Muscle of leg (tissue), 16 donors: ENCODE measurements at places on chromosomes 3 and 15.

DNA sequence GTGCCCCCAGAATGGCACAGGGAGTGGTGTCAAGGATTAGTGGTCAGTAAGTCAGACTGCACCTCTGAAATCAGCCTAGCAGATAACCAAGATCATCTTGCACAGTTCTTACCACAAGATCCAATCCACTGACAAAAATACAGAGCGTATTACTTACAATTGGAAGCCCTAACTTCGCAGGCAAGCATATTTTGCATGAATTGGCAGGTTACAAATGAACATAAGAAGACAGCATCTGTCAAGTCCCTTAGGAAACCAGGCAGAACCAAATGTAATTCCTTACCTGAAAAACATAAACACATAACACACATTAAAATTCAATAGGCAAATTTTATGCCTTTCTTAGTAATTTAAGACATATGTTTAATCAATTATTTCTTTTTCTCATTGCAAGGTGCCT, 293.4 kb downstream of the MAGI1 start:
- DNase-seq, result no peak

- DNase-seq, result no peak
Measured at GRCh38 chr3:195823999-195824398, 12.3 kb upstream of the MUC4 start.

GRCh38 chr3:36741285-36741684, 23.1 kb downstream of the DCLK3 start:
- DNase-seq, result no peak

DNA sequence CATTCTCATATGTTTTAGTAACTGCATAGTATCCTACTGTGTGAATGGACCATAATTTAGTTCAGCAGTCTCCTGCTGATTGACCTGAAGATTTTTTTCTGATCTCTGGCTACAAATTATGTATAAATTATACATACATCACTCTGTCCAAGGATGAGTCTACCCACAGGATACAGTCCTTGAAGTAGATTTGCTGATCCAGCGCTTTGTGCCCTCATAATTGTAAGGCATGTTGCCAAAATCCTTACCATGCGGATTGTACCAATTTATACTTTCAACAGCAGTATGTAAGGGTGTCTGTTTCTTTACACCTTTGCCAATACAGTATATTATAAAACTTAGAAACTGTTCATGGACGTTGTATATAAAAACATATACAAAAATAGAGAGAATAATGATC, 46.5 kb downstream of the ACAA1 start:
- DNase-seq, result no peak

DNA sequence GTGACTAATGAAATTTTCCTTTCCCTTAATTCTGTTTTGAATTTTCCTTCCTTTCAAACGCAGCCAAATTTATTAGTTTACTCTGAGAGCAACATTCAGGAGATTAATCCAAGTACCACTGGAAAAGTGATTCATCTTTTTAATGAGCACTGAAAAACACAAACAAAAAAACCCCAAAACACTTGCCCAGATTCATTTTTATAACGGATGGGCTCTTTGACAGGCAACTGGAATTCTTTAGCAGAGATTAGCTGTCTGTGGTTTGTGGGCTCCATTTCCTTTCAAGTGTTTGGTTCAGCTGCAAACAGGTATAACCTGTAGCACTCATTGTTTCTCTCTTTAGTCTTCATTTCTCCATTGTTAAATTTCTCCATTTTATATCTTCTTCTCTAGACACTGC, 3.1 kb upstream of the POLR2M start:
- DNase-seq, result no peak

GRCh38 chr3:67289626-67290025, 291.5 kb downstream of the KBTBD8 start:
- peak; percentile 16 for DNase-seq

- DNase-seq, result peak; percentile 85
Measured at GRCh38 chr15:65072027-65072426, 4.2 kb upstream of the RASL12 start.

DNA sequence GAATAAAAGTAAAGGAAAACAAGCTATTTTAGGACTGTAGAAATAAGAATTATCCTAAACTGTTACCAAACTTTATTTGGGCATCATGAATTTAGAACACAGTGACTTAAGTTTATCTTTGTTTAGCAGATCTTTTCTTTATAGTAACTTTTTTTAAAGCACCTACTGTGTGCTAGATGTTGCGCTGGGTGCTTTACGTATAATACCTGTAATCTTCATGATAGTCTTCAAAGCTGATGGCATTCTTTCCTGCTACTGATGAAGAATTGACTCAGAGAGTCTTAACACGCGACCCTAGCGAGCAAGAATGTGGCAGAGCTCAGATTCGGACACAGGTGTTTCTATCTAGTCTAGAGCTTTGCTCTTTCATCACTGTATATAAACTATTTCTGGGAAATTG, 53.9 kb downstream of the CHD2 start:
- DNase-seq, result no peak

DNA sequence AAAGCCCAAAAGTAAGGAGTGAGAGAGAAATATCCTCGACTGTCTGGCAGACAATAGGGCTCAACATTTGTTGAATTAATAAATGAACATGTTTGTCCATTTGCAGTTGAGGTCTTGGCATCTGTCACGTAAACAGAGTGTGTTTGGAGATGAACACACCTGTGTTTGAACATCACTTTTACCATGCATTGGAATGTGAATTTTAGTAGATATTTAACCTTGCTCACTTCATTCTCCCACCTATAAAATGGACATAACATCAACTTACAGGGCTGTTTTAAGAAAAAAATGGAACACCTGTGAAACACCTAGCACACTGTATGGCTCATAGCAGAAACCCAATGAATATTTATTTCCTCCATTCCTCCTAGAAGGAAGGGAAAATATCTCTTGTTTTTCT, 204.8 kb downstream of the KCNMB2 start:
- no peak for DNase-seq

DNA sequence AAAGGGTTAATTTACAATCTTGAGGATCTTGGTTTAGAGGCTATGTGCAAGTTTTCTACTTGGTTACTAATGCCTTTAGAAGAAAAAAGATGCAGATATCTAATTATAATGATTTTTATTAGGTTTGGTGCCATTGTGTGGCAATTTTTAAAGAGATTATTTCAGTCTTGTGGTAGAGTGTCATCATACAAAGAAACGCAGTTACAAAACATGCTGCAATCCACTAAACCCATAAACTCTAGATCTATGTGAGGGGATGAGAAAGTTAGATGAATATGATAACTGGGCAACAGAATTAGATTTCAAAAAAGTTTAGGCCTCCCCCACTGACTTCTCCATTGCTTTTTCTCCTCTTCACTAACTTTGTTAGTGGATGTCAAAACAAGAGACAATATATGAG, 106.0 kb downstream of the ARPP21 start:
- no peak for DNase-seq

- no peak for DNase-seq
Measured at GRCh38 chr3:4038351-4038750, 239.1 kb downstream of the LRRN1 start.

- no peak for DNase-seq
Measured at GRCh38 chr3:34008191-34008590, 209.8 kb downstream of the PDCD6IP start.

- DNase-seq, result no peak
Measured at GRCh38 chr3:129276385-129276784, 2.3 kb upstream of the HMCES start.

DNA sequence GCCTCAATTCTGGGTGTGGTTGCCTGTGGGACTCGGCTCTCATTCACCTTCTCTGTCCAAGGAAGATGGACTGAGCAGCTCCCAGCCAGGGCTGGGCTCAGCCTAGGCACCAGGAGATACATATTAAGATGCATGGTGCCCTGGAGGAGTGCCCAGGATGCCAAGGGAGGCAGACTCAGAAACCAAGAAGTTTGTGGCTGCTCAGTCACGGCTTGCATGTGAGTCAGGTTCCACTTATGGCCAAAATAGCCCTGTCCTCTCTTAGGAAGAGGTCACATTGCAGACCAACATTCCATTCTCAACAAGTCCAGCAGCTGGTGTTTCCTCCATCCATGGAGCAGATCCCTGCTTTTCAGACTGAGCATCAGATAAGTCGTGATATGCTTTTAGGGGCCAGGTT, 21.8 kb downstream of the CDCP1 start:
- peak; percentile 49 for DNase-seq

DNA sequence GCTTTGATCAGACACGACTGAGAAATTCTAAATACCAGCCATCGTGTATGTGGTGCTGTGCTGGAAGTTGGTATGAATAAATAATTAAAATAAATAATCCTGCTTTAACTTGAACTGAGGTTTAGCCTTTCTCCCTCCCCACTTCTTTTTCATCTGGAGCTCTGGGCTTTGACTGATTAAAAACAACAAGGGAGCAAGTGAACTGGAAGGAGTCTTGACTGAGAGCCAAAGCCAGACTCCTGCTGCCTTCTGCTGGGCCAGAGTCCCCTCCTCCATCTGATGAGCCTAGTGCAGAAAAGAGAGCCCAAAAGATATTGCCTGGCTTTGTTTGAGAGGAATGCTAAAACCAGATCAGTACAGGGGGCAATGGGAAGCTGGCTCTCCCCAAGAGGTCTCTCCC, 96.0 kb downstream of the CCNL1 start:
- no peak for DNase-seq

GRCh38 chr3:21599890-21600289, 151.1 kb downstream of the ZNF385D start:
- no peak for DNase-seq

- no peak for DNase-seq
Measured at GRCh38 chr3:172087602-172088580, 48.5 kb downstream of the FNDC3B start.

- no peak for DNase-seq
Measured at GRCh38 chr3:31086698-31087097, 192.2 kb upstream of the GADL1 start.

DNA sequence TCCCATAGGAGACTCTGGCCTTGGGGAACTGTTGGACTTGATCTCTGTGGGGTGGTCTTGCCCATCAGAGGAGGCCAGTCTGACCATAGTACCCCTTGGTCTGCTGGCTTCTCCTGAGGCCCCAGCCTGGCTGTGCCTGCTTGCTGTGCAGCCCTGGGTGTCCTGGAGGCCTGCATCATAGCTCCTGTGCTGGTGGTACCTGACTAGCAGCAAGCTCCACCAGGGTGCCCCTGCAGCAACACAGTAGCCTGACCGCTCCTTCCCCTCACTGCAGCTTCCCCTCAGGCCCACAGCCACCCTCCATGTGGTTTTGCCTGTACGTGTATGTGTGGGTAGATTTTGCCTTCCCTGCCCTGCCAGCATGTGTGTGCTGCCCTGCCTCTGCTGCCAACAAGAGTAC, 85.6 kb upstream of the TTC14 start:
- no peak for DNase-seq

- DNase-seq, result no peak
Measured at GRCh38 chr3:46221938-46222337, 13.8 kb upstream of the CCR1 start.

- no peak for DNase-seq
Measured at GRCh38 chr3:105065895-105066839, 300.5 kb upstream of the ALCAM start.

GRCh38 chr3:69020424-69020823, 6.9 kb upstream of the EOGT start:
- no peak for DNase-seq

DNA sequence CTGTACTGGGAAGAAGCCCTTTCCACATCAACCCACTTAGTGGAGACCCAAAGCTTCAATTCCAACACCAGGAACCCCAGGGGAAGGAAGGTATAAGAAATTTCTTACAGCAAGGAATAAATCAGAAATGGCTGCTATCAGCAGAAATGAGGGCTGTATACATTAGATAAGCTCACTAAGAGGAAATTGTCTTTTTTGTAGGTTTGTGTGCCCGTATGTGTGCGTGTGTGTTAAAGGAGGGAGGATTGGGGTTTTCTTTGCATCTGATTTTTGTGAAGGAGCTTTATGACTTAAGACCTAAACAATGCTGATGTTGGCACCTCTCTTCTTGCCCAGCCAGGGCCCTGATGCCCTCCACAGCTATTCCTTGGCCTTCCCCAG, 18.6 kb downstream of the ARRDC4 start:
- DNase-seq, result no peak

DNA sequence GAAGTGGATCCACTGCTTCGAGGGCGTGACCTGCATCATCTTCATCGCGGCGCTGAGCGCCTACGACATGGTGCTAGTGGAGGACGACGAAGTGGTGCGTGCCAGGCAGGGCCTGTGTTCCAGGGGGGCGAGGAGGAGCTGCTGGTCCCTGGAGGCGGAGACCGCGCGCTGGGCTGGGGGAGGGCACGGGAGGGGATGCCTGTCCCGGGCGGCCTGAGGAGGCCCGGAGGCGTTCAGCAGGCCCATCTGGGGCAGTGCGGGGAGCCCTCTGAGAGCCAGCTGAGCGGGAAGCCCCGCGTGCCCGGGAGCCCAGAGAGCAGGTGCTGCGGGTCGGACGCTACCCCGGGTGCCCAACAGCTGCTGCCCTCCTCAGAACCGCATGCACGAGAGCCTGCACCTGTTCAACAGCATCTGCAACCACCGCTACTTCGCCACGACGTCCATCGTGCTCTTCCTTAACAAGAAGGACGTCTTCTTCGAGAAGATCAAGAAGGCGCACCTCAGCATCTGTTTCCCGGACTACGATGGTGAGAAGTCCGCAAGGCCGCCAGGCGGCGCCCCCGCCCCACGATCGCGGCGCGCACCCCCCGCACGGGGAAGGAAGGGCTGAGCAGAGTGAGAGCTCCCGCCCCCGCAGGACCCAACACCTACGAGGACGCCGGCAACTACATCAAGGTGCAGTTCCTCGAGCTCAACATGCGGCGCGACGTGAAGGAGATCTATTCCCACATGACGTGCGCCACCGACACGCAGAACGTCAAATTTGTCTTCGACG, 2.9 kb downstream of the GNAT1 start:
- DNase-seq, result peak; percentile 71

DNA sequence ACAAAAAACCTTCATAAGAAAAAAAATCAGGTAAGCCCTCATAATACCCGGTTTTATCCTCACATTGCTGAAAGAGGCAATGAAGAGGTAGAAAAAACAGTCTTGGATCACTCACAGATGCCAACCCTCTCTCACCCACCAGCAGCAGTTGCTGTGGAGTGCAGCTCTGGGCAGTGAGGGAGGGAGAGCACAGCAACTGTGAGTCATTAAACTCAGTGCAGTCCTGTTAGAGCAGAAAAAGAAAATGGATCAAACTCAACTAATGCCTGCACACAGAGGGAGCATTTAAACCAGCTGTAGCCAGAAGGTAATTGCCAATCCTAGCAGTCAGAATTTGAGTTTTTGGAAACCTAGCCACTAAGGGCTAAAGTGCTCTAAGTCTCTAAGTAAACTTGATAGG, 1050.6 kb upstream of the ALCAM start:
- DNase-seq, result no peak

- no peak for DNase-seq
Measured at GRCh38 chr3:56918111-56918568, 116.4 kb upstream of the ARHGEF3 start.

- peak; percentile 71 for DNase-seq
Measured at GRCh38 chr15:60703207-60703933, 224.4 kb upstream of the ICE2 start.

- no peak for DNase-seq
Measured at GRCh38 chr3:176046703-176047102, 1150.6 kb downstream of the TBL1XR1 start.

DNA sequence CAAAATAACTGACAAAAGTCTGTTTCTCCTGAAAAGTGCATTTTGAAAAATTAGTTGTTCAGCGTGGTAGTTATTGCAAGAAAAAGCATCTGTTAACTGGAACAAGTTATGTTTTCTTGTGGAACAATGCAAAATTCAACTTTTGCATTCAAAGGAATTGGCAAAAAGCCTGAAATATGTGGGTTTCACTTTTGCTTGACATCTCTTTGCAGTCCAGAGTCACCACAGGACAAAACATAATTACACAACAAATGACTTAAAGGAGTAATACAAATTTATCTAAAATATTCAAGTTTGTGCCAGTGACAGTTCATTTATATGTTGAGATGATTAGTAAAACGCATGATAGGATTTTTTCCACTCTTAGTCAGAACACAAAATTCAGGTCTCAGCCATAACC, 96.3 kb upstream of the P2RY1 start:
- peak; percentile 71 for DNase-seq
